ENCODE measurements at places on chromosomes 2 and 18.

GRCh38 chr18:9760641-9761040 lies 52.5 kb downstream of the RAB31 start:
- no peak for DNase-seq

GRCh38 chr2:235908826-235909225 lies 259.4 kb downstream of the GBX2 start:
- DNase-seq = no peak

DNA sequence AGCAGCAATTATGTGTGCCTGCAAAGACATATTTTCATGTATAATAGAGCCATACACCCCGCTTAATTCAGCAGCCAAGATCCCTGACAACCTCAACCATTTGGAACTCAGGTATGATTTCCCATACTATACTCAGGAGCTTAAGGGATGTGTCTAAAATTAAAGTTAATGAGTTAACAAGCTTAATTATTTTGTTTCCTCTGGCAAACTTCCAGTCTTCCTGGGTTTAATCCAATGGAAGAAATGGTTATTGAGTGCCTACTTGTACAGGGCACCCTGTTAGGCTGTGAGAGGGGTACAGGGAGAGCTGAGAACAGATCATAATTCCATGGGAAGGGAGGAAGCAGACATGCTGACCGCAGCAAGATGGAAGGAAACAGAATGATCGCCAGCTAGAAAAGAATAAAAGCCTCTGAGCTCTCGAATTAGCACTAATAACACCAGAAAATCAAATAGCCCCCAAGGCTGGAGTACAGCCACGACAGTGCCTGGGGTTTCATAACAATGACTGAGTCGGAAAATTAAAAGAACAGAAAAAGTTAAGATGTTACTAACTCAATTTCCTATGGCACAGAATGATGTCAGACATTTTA lies 20.8 kb upstream of the CEP68 start:
- no peak for DNase-seq

GRCh38 chr2:197804049-197804757 lies at the start of gene PLCL1:
PLCL1 (plus strand) TSS chr2:197804593.
- peak; percentile 80 for DNase-seq

DNA sequence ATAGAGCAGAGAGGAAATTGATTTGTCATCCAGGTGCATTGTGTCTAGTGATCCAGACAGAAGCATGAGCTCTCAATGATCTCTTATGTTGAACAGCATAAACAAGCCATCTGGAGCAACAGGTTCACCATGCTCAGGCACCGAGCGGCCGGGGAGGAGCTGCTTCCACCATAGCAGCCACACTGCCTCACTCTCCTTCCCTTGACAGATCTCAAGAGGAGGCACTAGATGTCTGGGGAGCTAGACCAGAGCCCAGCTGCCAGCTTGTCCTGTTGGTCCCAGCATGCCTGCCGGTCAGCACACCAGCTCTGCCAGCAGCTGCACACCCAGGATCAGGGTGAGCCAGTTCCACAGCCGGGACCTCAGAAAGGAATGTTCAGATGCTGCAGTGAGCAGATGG lies 17.5 kb upstream of the LONRF2 start:
- DNase-seq = no peak

DNA sequence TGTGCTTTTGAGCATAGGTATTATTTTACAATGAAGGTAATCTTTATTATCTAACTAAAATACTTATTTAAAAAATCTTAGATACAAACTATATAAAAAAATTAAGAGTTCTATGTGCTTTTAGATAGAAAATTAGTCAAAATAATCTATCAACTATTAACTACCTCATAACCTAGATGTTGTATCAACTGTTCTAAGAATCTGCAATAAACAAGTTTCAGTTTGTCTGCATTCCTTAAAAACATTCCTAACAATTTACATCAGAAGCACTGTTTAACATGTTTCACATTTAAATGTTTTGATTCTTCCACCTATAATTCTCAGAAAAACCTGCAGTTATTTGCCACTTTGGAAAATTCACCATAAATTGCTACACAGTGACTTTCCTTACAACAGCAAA lies 33.3 kb downstream of the NDUFS1 start:
- DNase-seq = no peak

DNA sequence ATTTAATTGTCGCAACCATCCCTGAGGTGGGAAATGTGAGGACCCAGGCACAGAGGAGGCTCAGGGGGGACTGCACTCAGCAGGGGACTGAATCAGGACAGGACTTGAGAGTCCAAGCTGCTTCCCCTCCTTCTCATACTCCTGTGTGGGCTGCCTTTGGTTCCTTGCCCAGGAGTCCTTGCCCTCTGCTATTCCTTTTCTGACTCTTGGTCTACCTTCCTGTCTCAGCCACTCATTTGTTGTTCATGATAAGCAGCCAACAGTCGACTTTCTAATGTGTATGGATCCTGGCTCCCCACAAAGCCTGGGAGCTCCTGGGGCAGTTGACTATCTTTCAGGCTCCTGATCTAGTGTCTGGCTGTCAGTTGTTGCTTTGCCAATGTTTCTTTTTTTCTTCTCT lies 28.3 kb downstream of the GATA6 start:
- DNase-seq = no peak

DNA sequence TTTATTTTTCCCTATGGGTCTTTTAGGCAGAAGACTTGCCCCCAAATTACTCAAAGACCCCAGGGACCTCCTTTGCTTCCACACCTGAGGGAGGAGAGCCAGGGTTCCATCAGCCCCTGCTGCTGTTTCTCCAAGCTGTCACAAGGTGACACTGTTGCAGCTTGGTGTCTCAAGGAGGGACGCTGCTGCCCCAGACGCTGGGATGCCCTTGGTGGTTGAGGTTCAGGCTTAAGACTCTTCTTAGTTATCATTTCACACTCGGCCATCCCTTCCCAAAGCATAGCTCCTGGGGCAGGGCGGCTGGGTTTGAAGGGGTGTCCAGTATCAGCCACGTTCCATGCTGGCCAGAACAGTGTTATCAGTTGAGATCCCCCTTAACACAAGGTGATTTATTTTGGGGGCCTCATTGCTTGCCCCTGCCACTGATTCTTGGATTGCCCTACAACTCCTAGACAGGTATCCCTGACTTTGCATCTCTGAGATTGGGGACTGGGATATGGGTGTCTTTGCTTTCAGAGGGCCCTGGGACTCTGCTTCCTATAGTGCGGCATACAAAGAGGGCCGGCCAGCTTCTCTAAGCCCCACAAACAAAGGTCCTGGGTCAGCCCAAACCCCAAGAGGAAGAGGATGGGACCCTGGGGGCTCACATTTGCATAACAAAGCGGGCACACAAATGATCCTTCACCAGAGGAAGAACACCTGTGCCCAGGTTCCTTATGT lies 22.7 kb downstream of the GPR55 start:
- no peak for DNase-seq

- no peak for DNase-seq
Measured at GRCh38 chr2:62868947-62869346, 163.4 kb downstream of the EHBP1 start.

DNA sequence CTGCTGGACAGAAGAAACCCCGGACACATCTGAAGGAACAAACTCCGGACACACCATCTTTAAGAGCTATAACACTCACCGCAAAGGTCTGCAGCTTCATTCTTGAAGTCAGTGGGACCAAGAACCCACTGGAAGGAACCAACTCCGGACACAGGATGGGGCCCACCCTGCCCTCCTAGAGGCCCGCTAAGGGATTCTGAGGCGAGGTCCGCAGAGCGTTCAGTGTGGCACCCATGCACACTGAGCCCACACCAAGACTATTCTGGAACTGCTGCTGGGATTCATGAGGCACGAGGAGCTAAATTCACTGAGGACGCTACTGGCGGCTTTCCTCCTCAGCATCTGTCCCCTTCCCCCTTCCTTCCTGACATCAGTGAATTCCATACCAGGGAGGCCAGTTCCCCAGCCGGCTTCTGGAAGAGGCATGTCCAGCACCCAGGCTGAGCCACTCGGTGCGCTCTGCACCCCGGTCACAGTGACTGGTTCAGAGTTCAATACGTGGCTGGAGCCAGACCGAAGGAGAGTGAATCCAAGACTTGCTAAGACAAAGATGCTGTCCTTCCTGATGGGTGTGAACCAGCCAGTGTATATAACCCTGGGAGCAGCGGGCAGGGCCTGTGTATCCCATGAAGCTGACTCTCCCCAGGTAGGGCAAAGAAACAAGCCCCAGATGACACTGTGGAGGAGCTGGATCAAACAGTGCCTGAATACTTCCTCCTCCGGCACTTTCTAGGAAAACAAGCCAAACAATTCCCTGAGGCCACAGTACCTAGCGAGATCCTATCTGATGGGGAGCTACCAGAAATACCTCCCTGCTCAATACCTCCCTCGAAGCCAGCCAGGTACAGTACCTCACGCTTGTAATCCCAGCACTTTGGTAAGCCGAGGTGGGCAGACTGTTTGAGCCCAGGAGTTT lies 11.1 kb downstream of the HDAC4 start:
- DNase-seq = no peak

GRCh38 chr2:203849010-203849409 lies 18.6 kb upstream of the CTLA4 start:
- DNase-seq = no peak

GRCh38 chr2:127081826-127082633 lies 24.9 kb downstream of the BIN1 start:
- no peak for DNase-seq

DNA sequence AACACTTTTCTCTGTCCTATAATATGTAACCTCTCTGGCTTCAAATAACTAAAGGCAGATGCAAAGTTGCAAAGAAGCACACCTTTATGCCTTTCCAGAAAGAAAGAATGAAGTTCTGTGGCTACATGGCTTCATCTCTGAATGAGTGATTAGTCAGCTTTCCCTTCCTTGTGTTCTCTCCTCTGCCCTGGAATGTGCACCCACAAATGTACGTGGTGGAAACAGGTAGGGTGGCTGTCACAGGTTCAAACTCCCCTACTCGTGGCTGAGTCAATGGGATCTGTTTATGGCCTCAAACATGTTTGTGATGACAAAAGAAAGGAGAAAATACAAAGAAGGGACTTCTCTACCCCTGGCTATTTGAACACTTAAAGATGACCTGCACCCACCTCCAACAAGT lies 55.5 kb upstream of the ACVR2A start:
- DNase-seq = no peak

DNA sequence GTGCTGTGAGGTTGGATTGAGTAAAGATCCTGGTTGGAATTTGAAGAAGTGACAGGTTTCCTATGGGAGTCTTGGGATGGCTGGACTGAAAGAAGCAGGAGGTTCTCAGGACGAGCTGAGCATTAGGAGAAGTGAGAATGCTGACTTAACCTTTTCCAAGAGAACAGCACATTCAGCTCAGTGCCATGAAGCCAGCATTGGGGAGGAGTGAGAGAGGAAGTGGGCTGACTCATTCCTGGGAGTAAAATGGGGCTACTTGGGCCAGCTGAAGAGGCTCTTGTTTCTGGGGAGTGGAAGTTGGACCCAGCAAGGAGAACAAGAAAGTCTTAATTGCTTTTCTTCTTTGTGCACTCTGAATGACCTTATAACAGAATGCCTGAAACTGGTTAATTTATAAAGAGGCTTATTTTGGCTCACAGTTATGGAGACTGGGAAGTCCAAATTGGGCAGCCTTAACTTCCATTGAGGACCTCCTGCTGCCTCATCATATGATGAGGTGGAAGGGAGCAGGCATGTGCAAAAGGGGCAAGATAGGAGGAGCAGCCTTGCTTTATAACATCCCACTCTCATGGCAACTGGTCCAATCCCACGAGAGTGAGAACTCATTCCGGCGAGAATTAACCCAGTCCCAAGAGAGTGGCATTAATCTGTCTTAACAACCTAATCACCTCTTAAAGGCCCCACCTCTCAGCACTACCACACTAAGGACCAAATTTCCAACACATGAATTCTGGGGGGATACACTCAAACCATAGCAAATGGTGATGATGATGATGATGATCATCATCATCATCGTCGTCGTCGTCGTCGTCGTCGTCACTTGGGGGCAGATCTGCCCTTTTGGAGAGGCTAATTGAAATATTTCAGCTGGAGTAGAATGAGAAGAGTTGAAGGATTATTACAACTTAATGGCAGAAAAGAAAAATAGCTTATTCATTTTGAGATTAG lies 26.1 kb downstream of the DGUOK start:
- no peak for DNase-seq

- DNase-seq = no peak
Measured at GRCh38 chr2:70574618-70575017, 21.0 kb upstream of the TGFA start.

GRCh38 chr2:1652034-1652790 lies 92.1 kb downstream of the PXDN start:
- no peak for DNase-seq

DNA sequence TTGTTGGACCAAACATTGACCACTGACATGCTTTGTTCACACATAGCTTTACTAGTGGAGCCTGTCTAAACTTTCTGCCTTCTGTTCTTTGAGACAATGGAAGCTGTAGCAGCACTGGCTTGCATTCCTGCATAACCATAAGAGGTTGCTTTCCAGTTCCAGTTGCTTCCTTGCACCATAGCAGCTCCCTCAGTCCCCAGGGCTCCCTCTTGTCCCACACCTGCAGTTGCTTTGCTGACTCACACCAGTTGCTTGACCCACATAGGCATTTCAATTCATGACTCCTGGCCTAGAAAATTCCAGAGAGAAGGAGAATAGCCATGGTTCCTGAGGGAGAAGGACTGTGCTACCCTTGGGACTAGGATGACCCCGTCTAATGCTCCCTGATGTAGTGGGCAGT lies 20.9 kb downstream of the SGPP2 start:
- DNase-seq = no peak

DNA sequence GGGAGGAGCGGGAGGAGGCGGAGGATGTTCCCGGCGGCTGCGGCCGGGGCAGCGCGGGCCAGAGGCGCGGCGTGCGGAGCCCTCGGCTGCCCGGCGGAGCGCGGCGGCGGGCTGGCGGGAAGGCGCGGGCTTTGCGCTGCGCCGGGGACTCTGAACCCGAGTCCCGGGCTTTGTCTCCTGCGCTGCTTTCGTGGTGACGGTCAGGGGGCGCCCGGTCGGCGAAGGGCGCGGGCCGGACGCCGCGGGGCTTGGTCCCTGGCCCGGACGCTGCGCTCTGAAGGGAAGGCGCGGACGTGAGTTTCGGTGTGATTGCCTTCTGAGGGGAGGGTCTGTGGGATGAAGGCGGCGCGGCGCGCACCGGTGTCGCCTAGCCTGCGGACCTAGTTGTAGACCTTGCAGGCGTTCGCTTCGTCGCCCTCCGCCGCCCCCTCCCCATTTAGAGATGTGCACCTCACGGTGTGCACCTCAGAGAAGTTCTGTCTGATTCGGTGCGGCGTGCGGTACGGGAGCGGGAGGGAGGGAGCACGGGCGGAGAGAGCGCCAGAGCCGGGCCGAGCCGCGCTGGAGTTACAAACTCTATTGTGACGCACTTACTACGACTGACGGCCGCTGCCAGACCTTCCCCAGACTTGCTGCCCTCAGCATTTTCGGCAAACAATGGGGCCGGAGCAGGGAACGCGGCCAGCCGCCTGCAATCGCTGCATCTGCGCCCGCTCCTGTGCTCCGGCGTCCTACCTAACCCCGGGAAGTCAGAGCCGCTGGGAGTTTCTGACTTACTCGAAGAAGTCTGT lies 2.1 kb downstream of the BCL2L11 start:
- DNase-seq = peak; percentile 38

GRCh38 chr2:233223059-233223894 lies 28.2 kb upstream of the ATG16L1 start:
- no peak for DNase-seq

- peak; percentile 31 for DNase-seq
Measured at GRCh38 chr2:218396688-218397462, 2.8 kb upstream of the CTDSP1 start.
